ENCODE measurements at places on chromosomes 1 and 21.

DNA sequence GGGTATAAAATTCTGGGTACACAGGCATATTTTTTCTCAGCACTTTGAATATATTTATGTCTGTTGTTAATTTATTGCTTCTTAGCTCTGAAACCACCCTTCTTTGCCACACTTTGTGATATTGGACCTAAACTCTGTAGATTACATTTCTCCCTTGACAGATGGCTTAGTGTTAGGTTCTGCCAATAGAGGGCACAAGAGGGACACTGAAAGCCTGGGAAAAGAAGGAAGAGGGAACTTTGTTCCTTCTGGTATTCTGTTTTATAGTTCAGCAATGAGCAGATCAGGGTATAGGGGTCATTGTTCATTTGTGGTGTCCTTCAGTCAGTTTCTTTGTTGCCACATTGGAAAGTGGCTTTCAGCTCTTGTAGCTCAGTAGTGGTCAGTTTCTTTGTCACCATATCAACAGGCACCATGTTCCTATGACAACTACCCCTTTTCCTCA, 423.5 kb upstream of the PROX1 start:
- DNase-seq: peak; percentile 3

- no peak for DNase-seq
Observed at GRCh38 chr1:187275985-187276575, 447.3 kb downstream of the PLA2G4A start.

DNA sequence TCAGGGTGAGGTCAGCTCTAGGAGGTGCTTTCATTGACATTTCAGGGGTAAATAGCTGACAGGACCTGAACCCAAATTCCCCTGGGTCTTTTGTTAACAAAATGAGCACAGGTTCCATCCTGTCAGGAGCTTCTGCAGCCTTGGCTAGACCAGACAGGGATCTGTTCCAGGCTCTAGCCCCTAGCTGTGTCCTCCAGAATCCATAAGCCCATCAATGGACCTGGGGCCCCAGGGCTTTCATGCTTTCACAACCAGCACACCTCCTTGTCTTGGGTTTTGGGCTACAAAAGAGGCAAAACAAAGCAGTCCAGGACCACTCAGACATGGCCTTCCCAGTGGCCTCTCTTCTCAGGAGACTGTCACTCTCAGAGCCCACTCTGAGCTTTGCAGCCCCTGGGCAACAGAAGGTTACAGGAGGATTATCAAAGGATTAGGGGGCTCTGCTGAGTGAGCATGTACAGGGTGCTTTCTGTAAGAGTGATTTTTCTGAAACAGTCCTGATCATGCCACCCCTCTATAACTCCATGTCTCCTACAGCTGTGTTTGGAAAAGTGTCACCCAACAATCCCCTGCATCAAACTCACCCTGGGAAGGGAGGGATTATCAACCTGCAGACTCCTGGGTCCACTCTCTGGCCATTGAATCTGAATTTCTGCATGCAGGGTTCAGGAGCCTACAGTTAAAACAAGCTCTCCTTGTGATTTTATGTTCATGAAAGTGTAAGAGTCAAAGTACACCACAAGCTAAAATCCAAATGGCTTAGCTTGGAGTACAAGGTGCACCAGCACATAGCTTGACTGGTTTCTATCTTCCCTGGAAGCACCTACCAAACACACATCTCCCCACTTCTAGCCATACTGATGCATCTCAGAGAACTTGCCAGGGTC, 67.7 kb upstream of the GCLM start:
- no peak for DNase-seq

DNA sequence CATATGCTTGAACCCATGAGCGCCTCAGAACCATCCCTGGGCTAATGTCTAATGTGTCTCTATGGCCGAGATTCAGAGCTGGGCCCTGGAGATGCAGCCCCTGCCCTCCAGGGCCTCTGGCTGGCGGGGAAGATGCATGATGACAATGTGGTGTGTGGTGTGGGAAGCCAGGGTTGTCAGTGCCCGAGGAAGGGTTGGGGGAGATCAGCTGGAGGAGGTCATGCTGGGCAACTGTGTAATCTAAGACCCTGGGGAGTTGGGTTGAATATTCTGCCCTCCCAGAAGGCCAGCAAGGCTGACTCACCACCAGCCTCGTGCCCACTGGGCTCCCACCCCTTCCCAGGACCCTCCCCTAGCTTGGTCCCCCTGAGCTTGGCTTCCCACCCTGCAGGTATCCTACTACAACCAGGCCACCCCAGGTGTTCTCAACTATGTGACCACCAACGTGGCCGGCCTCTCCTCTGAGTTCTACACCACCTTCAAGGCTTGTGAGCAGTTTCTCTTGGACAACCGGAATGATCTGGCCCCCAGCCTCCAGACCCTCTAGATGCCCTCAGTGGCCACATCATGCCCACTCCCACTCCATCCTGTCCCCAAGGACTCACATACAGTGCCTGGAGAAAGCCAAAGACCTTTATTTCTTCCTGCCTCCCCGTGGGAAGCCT, 14.6 kb downstream of the FAM151A start:
- DNase-seq: no peak

GRCh38 chr1:55171694-55172093, 43.5 kb downstream of the USP24 start:
- DNase-seq: no peak

- DNase-seq: peak; percentile 72
Observed at GRCh38 chr1:225425201-225425786, 2.5 kb downstream of the LBR start.

DNA sequence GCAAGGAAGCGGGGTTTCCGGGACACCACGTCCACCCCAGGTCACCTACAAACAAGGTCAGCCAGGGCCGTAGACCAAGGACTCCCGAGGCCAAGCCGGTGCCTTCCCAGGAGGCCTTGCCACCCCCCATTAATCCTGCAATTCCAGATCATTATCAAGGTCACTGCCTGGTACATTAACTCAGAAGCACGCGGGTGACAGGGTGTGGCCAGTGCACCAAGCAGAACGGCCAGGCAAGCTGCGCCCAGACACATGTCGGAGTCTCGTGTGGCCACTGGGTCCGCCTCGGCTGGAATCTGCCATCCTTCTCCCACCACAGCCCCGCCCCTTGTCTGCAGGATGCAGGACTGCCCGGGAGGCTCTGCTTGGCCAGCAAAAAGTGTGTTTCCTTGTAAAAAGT, 144.7 kb downstream of the PRDM16 start:
- DNase-seq: no peak

DNA sequence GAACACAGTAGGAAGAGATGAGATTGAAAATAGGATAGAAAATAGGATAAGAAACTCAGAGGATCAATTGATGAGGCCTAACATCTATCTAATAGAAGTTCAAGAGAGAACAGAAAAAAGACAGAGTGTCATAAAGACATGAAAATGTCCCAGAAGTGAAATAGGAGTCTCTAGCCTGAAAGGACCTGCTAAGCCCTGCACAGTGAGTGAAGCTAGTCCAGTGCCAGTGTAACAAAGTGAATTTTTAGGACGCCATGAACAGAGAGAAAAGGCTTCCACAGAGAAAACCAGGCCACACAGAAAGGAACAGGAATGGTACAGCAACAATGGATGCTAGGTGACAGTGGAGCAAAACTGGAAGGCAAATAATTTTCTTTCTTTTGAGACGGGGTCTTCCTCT, 20.3 kb upstream of the LSS start:
- no peak for DNase-seq

DNA sequence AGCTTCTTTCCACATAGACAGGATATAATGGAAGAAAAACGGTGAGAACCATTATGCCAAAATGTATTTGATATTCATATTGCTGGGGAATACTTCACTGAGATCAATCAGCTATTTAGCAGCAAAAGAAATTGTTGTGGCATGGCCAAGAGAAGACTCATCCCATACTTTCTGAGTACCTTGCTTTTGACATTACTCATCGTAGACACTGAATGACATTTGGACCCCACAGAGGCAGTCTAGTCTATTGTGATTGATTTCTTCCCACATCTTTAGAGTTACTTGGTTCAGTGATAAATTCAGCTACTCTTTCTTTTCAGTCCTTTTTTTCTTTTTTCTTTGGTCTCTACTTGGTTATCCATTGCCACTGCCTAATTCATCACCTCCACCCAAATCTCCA, 22.1 kb downstream of the ATP1B1 start:
- no peak for DNase-seq

GRCh38 chr1:64000021-64000420, 203.4 kb upstream of the UBE2U start:
- DNase-seq: peak; percentile 77

DNA sequence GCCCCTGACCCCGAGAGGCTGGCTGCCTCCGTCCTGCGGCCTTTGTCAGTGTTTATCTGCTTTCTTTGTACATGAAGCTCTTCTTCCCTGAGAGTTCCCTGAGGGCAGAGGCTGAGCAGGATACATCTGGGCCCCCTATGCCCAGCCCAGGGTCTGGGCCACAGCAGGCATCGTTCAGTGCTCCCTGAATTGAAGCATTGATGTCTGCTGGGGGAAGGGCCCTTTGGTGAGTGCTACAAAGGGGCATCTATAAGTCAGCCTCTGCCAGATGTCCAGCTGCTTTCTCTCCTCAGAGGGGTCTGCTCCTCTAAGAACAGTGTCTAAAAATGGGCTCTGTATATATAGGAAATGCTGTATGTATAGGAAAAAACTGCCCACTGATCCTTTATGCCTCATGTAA, 2.1 kb downstream of the HEYL start:
- DNase-seq: no peak

DNA sequence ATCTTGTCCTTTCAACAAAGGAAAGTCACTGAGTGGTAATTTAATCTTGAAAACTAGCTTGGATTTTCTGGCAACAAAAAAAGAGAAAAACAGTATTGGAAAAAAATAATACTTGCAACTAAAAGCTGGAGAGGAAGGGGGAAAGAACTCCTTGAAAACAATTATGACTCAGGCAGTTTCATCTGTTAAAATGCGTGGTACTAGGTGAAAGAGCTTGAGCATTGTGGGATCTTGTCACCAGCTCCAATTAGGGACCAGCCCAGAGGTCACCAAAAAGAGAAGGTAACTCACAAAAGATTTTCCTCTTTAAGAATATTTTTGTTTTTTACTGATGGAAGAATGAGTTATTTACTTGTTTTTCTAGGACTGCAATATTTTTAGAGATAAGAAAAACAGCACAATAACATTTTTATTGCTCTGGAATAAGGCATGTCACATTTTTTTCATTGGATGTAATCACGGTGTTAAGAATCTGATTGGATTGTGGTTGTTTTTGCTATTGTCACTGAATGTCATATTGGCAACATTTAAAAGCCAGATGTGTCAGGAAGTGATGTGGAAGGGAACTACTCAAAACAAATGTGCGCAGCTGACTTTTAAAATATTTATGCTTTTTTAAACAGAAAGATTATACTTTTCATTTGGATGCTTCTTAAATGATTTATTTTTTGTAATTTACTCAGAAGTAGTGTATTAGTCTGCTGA, 78.5 kb upstream of the ADAMTS5 start:
- no peak for DNase-seq

- DNase-seq: no peak
Observed at GRCh38 chr1:38498686-38499085, 360.9 kb downstream of the RRAGC start.

DNA sequence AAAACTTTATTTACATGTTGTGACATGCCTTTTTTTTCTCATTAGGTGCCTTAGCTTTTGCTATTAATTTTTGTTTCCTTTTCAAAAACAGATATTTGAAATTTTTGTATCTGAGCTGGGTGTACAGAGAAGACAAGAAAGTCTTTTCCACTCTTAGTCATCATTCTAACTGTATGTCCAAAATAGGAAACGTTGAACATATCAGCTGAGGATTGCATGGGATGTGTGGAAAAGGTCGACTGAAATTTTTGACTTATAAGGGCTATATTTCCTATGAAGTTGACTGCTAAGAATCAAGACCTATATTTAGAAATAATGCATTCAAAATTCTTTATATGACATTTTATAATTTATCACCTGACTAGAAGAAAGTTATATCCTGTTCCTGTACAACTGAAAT, 270.0 kb upstream of the ZRANB2 start:
- peak; percentile 83 for DNase-seq

DNA sequence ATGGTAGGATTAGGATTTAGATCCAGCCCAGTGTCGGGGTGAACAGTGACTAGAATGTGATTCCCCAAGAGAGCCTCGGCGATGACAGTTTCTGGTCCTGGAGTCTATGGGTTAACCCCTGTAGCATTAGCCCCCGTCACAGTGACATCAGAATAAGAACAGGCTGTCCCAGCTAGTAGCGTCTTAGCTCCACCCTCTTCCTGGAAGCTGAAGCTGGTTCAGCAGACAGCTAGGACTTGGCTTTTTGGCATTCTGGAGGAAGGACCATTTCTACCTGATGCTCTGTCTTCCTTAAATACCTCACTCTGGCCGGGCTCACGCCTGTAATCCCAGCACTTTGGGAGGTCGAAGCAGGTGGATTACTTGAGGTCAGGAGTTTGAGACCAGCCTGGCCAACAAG, 5.0 kb downstream of the NDUFS2 start:
- no peak for DNase-seq

DNA sequence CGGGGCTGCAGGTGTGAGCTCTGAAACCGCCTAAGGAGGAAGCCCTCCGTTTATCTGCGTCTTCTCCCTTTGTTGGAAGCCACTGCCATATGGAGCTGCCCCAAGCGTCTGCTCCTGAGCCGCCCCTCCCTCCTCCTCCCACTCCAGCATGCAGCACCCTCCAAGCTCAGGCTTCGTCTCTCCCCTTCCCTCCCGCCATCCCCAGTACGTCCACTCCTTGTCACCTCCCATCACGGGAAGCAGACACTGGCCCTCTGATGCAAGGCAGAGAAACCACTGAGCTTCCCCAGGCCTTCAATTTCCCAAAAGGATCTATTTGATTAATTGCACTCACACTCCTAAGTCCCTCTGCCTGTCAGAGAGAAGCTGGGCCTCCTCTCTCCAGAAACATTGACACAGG, 52.5 kb downstream of the NFASC start:
- DNase-seq: no peak

Measured in fibroblast of skin of back (primary cell).